Thoracic aorta (tissue), 2 donors: ENCODE measurements at places on chromosomes 6 and 20.

DNA sequence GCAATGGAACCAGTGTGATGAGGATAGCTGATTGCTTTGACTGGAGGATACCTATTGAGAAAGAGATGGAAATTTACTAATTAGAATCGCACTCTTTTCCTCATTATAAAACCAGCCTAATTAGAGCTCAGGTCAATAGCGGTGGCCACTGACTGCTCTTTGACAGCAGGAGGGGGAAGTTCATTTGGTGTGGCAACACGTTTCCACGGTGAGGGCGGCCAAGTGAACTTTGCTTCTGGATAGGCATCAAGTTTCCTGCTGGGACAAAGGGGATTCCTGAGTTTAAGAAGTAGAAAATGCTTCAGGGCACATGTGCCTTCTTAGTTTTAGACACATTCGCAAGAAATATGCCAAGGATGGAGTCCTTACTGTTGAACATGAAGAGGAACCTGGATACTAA is 145.3 kb upstream of the NRN1 start:
- no peak for DNase-seq

DNA sequence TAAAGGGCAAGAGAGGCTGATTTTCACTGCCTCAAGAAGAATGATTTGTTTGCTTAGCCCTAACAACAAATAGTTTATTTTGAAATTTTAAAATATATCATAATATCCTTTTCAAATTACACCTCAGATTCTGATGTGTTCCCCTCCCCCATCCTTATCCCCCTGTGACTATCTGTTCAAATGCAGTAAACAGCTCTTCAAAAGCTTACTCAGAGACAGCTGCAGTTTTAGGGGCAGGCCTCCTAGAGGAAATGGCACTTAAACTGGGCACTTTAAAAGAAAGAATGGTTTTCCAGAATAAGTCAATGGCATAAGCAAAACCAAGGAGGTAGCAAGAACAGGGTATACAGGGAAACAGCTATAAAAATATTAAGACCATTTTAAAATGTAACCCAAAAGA is 118.6 kb upstream of the UST start:
- DNase-seq = no peak

DNA sequence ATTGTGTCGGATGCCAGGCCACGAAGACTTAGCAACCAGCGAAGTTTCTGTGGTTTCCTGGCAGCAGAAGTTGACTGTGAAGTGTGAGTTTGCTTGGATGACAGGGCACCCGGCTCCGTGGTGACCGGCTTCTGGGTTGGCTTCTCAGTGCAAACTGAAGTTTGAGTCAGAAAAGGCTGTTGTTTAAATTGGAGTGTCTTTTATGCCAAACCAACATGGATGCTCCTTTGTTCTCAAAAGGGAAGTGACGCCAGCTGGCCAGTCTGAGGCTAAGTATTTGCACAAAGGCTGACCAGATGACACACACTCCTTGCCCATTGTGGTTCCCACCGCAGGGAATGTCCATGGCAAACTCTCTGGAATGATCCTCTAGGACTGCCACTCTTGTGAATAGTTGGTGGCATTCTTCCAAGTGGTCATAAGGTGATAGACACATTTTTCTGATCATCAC is 164.8 kb upstream of the QKI start:
- DNase-seq = no peak

GRCh38 chr6:115592025-115592424 is 468.7 kb downstream of the FRK start:
- DNase-seq = no peak

GRCh38 chr6:7803214-7803613 is 77.3 kb downstream of the BMP6 start:
- no peak for DNase-seq

GRCh38 chr20:6604179-6604578 is 163.3 kb upstream of the BMP2 start:
- no peak for DNase-seq

- no peak for DNase-seq
Observed at GRCh38 chr20:17395729-17396128, 135.4 kb downstream of the BFSP1 start.

DNA sequence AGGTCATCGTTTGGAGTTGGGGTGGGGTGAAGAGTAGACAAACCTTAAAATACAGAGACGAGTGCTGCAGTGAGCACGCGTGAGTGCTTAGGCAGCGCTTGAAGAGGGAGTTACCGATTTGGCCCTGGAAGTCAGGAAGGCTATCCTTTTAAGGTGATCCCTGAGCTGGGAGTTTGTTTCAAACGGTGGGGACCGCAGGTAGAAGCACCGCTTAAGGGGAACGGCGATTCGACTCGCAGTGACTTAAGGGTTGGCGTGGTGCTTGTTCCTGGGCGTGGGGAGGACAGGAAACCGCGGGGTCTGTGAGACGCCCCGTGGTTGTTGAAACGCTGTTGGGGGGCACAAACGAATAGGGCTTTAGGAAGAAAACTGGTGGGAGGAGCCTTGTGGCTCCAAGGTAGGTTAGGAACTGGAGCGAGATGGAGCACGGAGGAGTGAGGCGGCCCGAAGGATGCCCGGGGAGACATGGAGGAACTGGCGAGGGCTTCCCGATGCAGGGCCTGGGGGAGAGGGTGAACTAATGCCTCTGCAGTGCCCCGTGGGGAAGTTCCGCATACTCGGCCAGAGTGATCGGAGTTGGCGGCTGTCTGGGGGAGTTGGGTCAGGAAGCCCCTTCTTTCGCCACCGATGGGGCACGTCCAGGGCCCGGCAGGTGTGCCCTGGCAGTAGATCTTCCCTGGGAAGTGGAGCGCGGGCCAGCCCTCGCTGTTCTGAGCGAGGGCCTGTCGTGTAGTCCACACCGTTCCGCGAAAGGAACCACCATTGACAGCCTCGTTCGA is 1.3 kb upstream of the CDYL start:
- DNase-seq = no peak

DNA sequence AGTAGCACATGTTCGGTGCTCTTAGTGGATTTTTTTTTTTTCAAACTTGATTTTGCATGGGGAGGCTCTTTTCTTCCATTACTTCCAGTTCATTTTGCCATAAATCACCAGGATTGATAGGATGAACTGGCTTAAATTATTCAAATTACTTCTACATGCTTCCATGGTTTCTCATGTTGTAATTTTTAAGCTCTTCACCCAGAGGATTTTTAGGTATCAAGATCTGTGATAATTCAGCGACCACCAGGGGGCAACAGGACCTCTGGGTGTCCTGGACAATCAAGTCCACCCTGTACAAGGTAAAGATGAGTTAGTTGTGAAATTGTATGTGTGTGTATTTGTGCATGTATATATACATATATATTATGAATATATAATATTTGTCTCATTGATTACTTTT is 4.2 kb upstream of the EPHA7 start:
- DNase-seq = no peak

DNA sequence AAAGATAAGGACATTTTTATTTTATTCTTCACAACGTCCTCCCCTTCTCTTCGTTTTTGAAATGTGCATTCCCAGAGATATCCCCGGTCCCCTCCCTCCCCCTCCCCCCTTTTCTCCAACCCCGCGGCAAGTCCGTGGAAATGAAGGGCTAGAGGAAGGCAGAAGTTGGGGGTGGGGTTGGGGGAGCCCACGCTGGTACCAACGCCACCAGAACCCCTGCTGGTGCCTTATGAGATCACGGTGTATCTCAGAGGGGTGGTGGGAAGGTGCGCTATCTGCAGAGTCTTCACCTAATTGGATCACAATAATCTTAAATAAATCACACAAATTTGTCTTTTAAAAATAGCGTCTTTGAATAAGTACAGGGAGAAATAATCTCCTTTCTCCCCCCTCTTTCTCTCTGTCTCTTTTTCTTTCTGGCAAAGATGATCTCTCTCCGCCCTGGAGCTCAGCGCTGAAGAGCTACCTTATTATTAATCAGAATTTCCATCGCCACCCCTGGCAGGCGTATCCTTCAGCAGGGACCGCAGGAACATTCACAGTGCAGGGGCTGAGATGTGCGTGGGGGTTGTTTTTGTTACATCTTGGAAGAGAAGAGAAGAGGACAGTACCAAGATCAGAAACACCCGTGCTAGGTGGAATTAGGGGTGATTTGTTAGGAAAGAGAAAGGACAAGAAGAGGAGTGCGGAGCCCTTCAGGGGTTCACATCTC is 915 bp downstream of the CLVS2 start:
- no peak for DNase-seq

DNA sequence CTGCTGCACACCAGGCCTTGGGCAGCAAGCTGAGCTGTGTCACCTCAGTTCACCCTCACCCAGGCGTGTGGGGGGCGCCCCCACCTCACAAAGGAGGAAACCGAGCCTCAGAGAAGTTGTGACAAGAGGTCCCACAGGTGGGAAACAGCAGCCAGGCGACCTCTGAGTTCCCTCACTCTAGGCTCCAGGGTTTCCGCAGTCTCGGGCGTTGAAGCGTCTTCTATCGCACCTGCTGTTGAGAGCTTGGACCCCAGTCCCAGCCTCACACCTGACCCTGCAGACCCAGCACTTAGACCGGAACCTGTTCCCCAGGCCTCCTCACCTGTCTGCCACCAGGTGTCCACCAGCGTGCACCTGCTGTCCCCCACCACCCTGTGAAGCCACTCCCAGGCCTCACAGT is 22.3 kb upstream of the APMAP start:
- DNase-seq = no peak

GRCh38 chr20:2282181-2282580 is 13.6 kb upstream of the TGM3 start:
- DNase-seq = no peak

DNA sequence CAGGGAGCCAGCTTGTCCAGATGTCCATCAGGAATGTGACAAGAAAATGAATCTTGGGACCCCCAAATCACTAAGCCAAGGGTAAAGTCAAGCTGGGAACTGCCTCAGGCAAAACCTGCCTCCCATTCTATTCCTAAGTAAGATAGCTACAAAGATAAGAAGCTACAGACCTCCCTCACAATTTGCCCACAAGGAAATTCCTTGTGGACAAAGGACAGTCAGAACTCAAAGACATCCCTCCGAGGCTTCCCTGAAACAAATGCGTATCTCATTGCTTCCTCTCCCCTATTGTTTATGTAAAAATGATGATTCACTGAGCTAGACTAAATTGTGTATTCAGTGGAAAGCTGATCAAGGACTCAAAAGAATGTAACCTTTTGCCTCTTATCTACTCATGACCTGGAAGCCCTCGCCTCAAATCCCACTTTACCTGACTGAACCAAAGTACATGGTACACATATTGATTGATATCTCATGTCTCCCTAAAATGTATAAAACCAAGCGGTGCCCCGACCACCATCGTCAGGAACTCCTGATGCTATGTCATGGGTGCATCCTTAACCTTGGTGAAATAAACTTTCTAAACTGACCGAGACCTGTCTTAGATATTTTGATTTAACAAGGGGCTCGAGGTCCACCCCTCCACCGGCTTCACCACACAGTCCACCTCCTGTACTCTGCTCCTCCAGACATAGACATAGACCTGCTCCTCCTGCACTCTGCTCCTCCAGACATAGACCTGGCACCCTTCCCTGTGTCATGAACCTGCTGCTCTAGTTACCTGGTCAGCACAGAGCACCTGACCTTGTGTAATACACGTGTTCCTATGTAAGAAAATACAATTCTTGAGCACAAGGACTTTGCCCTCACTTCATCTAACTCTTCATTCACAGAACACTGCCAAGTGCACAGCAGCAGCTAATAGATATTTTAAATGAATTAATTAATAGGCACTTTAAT is 81.4 kb downstream of the WDR27 start:
- DNase-seq = no peak

DNA sequence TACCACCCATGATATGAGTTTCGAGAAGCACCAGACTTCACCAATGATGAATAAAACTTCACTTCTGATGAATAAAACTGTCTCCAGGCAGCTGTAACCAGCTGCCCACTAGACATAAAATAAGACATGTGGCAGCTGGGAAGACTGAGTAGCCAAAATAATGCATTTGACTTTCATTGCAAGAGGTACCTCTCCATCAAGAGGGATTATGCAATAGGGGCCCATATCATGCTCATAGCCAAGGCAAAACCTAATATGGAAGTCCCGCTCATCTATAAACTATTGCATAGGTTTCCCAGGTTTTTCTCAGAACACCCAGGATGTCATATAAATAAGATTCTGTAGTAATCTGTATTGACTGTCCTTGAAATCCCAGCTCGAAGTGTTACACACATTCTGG is 155.5 kb downstream of the SIM1 start:
- no peak for DNase-seq

- DNase-seq = no peak
Observed at GRCh38 chr20:21632735-21633053, 72.8 kb upstream of the PAX1 start.

- no peak for DNase-seq
Observed at GRCh38 chr20:63230800-63231268, 4.9 kb upstream of the BIRC7 start.

DNA sequence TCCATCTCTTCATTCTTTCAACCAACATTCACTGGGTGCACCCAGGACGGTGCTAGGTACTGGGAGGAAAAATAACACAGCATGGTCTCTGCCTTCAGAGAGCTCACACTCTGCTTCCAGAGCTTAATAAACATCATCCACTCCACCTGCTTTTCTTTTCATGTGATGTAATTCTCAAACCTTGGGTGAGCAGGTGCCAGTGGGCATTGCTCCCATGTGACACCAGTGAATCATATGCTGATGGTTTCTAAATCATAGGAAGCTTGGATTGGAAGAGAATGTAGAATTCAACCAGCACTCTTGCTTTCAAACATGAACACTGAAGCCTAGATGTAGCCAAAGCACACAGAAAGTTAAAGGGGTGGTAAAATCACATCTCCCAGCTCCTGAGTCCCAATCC is 189.8 kb downstream of the FOXA2 start:
- DNase-seq = no peak

DNA sequence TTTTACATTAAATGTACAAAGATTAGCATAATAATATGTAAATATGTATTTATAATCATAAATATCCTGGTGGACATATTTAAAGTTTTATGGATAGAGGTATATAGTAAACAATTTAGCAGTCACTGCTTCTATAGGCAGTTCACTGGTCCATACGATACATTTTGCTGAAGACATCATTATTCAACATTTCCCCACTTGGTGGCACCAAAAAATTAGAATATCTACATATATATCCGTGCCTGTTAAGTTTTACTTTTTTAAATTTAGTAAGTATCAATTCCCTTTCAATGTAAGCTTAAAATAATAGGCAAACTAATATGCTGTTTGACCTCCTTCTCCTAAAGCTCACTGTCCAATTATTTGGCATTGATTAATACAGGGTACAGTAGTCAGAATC is 64.2 kb downstream of the LMBRD1 start:
- no peak for DNase-seq

DNA sequence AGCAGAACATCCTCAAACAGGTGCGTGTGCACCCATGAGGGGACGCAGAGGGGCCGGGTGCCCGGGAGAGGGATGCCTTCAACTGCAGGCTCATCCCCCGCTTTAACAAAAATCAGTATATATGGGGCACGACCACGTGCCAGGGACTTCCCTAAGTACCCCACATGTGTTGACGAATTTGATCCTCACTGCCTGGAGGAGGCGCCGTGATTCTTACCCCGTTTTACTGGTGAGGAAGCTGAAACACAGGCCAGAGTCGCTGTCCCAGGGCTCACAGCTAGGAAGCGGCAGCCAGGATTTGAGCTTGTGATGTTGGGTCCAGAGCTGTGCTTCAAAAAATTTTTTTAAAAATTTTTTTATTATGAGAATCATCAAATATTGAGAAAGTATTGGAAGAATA is 44.8 kb downstream of the ITPR3 start:
- no peak for DNase-seq

GRCh38 chr20:41174373-41174772 is 37.0 kb downstream of the PLCG1 start:
- DNase-seq = no peak
